Activated CD8-positive, alpha-beta memory T cell treated with anti-CD3 and anti-CD28 coated beads for 1 hour (primary cell): ENCODE measurements at places on chromosomes 3 and 15.

DNA sequence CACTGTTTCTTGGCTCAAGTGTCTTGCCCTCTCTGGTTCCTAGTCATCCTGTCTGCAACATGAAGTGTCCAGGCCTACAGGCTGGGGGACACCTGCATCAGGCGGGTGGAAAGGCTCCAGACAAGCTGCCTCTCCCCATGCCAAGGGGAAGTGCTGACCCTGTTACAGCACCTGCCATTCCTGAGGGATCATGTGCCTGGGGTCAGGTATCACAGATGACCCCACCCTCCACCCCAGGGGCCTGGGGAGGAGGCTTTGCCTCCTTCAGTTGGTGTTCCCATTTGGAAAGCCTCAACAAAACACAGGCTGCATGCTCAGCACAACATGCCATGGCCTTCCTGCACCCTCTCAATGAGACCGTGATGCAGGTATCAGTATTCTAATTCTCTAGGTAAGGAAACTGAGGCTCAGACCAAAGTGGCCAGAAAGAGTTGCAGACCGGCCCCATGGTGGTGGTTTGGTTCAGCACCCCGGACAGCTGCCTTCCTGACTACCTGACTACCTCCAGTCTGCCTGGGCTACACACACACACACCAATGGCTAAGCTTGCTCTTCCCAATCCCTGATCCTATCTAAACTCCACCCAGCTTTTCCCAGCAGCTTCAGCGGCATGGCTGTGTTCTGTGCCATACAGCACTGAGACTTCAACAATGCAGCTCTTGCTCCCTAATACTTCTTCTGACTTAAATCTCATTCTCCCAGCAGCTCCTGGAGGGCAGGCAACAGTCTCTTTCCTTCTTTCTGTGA, 69.7 kb upstream of the LINGO1 start:
- no peak for DNase-seq

- DNase-seq, result no peak
These were observed 41.3 kb upstream of the CORO2B start for GRCh38 chr15:68537506-68537905.

- no peak for DNase-seq
These were observed 24.5 kb downstream of the ARID3B start for GRCh38 chr15:74565381-74566085.

DNA sequence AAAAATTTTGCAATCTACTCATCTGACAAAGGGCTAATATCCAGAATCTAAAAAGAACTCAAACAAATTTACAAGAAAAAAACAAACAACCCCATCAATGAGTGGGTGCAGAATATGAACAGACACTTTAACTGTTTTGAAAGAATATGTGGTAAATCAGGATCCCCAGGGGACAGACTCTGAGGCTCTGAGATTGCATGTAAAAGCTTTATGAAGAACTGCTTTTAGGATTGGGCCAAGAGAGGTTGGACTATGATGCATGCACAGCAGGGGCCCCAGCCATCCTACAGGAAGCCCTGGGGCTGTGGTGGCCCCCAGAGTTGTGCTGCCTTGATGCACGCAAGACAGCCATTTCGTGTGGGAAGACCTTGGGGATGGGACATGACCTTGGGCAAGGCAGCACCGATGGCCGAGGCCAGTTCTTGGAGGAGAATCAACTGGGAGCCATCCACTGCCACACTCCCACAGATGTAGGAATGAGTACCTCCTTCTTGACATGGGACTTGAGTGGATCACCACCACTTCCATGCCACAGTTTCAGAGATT, 298.1 kb upstream of the THBS1 start:
- no peak for DNase-seq
